ENCODE measurements at places on chromosomes 4 and X.
A peak's percentile ranks its signal among the peaks of the same experiment; 100 is the strongest.

- no peak for DNase-seq
Measured at GRCh38 chrX:1491851-1492349, 39.2 kb upstream of the ASMTL start.

GRCh38 chr4:3781997-3782930 is 16.1 kb downstream of the ADRA2C start:
- DNase-seq, result no peak

- DNase-seq, result no peak
Measured at GRCh38 chrX:121496966-121497365, 449.6 kb downstream of the GLUD2 start.

DNA sequence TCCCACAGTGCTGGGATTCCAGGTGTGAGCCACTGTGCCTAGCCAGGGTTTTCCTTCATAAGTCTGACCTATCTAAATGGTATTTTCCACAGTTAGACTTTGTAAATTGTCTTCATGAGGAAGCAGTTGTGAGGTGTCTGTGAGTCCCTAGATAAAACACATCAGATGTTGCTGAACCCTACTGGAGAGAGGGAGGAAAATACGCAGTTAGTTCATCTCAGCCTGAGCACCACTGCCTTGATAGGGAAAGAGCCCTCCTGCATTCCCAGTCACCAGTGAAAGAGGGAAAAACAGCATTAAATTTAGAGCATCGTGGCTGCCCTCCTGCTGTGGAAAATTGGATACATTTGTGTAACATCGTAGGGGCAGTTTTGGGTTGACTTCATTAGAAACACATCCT is 31.7 kb upstream of the CLDN34 start:
- no peak for DNase-seq

- DNase-seq, result no peak
Measured at GRCh38 chr4:152697284-152698088, 17.7 kb upstream of the TMEM154 start.

DNA sequence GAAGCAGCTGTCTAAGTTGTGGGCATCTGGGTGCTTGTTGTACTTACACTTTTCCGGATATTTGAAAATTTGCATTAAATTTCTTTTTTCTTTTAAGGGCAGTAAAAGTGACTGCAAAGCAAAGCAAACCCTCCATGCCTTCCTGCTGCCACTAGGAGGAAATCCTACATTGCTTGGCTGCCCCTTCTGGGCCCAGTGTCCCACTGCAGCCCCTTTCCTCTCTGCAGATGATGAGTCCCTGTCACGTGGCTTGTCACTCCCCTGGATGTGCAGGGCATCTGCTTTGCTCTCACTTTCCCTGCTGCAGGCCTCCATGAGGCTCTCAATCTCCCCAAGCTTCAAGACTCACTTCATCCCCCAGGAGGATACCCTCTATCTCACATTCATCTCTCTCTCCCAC is 12.7 kb downstream of the TSR2 start:
- DNase-seq, result no peak

GRCh38 chrX:110215411-110215810 is 102.5 kb downstream of the AMMECR1 start:
- DNase-seq, result no peak

DNA sequence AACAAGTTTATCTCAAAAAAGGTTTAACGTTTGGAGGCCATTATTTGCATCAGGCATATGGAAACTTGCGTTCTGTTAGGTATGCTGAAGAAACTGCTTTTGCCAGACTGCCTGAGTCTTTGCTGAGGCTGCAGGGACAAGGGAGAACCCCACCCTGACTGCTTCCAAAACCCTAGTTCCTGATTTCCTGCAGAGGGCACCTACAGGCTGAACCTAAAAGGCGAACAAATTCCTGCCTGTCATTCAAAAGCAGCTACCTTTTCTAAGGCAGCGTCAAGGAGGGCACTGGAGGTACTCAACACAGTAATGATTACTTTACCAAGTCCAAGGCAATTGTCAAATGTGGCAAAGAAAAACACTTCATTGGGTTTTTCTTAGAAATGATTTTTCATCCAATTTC is 578 bp upstream of the CORIN start:
- DNase-seq, result no peak

GRCh38 chrX:109927663-109928273 is 75.1 kb upstream of the TMEM164 start:
- no peak for DNase-seq

DNA sequence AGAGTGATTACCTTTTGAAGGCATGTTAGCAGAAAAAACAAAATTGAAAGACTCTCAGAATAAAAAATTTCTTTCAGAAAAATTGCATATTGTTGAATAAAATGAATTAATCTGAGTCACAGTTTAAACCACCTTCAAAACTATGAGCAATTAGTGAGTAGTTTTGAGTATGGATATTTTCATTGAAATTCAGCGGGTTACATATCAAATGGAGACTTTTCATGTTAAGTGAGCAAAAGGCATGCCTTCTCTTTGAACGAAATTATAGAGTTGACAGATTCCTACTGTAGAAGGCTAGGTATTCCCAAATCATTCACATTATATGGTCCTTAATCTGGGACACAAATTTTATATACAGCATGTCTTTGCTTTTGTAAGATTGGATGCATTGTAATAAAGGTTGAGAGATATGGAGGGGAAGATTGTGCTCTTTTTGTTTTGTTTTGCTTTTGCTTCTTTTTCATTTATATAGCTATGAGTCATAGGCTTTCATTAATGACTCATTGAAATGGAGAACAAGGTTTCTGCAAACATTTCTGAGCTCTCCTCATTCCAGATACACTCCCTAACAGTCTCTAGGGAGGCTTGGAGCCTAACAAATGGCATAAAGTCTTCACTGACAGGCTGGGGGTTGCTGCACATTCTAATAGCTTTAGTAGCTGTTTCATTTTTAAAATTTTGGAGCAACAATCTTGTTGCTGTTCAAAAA is 21.6 kb downstream of the PCDH18 start:
- no peak for DNase-seq

DNA sequence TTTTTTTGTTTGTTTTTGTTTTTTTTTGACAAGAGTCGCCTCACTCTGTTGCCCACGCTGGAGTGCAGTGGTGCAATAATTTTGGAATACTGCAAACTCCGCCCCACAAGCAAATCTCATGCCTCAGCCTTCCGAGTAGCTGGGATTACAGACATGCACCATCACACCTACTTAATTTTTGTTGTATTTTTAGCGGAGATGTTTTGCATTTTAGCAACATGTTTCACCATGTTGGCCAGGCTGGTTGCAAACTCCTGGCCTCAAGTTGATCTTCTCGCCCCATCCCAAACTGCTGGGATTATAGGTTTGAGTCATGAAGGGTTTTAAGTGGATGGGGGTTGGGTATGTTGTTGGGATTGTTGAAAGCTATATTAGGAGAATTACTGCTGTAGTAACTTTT is 270.9 kb upstream of the LCORL start:
- DNase-seq, result no peak

GRCh38 chr4:52665592-52665991 is 6.5 kb upstream of the USP46 start:
- peak; percentile 15 for DNase-seq

- no peak for DNase-seq
Measured at GRCh38 chr4:163693211-163693610, 198.7 kb downstream of the TMA16 start.

DNA sequence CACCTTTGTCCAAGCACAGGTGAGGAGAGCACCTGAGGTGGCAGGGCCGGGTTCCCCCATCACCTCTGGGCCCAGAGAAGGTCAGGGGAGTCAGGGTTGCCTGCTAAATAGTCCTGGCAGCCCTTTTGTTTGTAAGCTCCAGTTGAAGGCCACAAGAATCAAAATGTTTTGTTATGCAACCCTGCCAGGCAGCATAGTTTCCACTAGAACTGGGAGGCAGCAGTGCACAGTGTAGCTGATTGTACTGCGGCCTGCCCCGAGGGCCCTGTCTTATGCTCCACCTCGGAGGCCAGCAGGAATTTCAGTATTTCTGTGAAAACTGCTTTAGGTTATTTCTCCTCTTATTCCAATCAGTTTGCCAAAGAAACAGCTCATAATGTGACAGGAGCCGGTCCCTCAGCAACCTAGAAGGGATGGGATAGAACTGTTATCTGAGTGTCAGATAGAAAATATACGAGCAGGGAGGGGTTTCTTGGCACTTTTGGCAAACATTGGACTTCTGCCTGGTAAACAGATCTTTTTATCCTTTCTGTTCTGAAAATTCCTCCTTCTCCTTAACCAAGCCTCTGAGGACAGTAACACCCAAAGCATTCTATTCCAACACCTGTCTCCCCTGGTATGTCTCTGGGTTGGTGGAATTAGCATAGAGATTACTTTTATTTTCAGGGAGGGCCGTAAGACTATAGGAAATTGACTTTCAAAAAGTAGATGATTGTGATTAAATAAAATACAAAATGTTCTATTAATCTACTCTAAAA is 93.6 kb downstream of the LNX1 start:
- DNase-seq, result no peak

GRCh38 chrX:151153086-151153485 is 23.3 kb upstream of the GPR50 start:
- DNase-seq, result no peak

DNA sequence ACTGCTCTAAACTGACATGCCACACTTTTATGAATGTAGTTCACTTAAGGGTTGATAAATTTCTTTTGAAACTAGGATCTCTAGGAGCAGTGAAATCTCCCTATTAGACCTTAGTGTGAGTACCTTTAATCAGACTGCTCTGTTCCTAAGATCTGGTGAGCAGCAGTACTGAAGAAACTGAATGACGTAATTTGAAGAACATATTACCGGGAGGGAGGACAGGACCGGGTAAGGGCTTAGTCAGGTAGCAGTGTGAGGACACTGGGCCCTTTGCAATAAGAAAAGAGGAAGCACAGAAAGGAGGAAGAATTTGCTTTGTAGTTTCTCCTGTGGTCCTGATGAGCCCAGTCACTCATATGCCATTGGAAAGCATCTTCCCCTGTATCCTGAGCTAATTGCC is 255.2 kb downstream of the THOC2 start:
- no peak for DNase-seq

DNA sequence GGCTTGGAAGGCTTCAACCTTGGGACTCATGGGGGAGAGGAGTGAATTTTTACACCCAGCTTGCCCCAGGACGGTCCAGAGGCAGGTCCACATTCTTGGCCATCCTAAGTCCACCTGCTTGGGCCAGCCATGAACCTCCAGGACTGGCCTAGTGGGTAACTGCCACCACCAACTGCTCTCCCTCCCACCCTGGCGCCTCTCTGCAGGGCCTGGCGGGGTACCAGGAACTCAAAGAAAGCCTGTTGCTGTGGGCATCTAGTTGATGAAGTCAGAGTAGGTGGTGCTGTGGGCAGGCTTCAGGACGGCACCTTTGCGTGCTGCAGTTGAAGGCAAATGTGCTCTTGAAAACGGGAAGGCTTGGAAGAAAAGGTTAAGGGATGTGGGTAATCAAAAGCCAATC is 12.0 kb downstream of the BCOR start:
- no peak for DNase-seq

DNA sequence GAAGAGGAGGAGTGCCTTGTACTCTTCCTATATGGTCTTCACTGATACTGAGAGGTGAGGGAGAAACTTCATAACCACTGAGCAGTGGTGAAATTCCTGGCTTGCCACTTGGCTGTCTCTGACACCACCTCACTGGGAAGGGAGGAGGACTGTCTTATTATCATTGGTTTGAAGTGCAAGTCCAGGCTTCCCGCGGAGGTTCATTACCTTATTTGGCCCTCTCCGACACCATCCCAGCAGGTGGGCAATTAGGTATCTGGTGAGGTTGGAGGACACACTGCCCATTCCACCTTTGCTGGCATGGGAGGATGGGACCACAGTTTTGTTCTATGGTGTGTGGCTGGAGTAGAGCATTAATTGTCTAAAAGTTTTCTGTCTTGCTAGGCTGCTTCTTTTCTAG is 206.1 kb downstream of the LHFPL1 start:
- no peak for DNase-seq

- no peak for DNase-seq
Measured at GRCh38 chrX:28706964-28707363, 119.7 kb downstream of the IL1RAPL1 start.

DNA sequence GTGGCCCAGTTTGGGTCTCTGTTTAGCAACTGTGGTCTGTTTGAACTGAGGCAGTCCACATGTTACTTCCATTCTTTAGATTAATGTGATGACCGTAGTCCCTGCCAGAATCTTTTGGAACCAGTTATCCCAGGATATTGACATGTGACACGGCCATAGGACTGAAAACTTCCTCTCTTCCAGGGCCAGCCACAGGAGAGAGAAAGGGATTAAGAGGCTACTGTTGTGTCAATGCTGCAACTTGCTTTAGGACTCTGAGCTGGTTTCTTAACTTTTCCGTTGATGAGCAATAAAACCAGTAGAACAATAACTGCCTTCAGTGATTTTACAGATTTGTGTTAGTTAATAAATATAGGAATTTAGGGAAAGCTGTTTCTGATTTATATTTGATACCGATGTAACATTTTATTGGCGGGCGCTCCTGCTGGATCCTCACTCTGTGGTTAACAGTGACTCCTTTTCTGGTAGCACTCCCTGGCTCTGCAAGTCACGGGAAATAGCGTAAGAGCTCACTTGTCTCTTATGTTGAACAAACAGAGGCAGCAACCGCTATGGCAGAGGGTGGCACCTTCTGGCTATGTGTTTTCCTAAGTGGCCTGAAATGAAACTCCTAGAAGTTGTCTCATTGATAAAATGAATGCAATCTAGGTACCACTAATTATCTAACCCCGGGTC is 2.5 kb downstream of the TENM3 start:
- no peak for DNase-seq

DNA sequence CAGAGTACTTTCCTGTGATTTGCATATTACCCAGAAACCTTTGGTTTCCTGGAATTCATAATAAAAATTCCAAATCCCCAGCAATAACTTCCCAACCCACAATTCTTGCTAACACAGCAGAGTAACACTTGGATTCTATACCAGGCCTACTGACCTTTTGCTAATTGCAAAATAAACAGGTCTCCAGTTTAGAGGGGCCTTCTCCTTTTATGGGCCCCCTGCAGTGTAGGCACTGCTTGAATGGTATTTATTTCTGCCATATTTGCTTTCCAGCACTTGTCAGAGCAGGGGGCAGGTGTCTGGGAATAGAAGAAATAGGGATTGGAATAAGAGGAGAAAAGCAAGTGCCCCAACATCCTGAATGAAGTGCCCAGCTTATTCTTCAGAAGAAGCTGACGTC is 25.3 kb upstream of the GPC3 start:
- DNase-seq, result no peak

DNA sequence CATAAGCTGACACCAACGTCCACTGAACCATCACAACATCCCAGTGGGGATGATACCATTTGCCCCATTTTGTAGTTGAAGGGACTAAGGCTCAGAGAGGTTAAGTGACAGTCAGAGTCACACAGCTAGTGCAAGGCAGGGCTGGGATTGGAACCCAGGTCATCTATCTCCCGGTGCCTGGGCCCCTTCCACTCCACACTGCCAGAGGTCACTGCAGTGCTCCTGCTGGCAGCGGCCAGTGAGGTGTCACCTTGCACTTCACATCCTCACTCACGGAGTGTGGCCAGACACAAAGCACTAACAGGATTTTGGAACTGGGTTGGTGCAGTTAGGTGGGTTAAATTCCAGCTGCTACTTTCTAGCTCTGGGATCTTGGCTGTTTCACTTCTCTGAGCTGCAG is 118.7 kb downstream of the ENPP6 start:
- no peak for DNase-seq

GRCh38 chrX:130079824-130080406 is 30.4 kb downstream of the ELF4 start:
- peak; percentile 46 for DNase-seq
